ENCODE measurements at places on chromosomes 3 and 15.
A peak's percentile ranks its signal among the peaks of the same experiment; 100 is the strongest.

GRCh38 chr3:182697345-182697919 lies 95.9 kb upstream of the ATP11B start:
- DNase-seq: no peak

- DNase-seq: no peak
Measured at GRCh38 chr15:80109388-80109787, 43.4 kb upstream of the FAH start.

DNA sequence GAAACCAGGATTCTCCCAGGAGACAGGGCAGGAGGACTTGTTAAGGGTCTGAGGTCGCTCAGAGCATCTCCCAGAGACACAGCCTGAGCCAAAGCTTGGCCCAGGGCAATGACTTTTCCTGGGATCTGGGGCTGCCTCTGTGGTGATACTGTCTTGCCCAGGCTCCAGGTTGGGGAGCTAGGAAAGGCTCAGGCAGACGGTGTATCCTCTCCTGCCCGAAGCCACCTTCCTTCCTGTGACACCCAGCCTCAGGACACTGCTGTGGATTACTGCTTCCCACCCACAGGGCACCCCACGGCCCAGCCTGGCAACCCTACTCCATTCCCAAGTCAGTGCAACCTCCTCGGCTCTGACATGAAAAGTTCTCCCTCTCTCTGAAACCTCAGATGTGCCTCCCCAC lies 31.9 kb downstream of the SCN5A start:
- no peak for DNase-seq

DNA sequence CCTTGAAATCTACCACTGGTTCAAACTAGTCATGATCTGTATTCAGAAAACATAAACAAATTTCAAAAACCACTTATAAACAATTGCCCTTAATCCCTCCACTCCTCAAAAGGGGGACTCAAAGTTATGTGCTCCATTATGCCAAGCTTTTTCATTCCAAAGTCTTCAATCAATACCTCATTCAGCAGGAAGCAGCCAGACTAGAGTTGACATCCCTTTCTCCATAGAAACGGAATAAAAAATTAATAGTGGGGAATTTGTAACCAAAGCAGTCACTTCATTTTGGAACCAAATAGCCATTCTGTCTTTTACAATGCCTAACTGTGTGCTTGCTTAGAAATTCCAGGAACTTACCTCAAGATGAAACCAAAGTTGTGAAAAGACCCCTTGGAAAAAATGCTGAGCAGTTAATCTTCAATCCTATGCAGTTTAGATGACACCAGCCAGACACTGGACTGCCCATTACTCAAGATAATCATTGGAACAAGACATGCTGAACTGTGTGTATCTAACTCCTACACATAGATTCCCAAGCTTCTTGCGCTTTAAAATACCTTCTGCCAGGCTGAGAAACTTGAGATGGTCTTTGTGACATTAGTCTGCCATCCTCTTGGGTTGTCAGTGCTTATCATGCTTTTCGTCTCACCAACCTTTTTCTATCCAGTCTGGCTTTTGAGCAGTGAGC lies 406.2 kb downstream of the PLOD2 start:
- DNase-seq: no peak

- DNase-seq: no peak
Measured at GRCh38 chr3:67635257-67635656, 19.2 kb downstream of the SUCLG2 start.

- DNase-seq: no peak
Measured at GRCh38 chr3:47250309-47251060, 32.1 kb downstream of the KIF9 start.

GRCh38 chr3:150271591-150271960 lies 136.5 kb upstream of the TSC22D2 start:
- DNase-seq: no peak

- DNase-seq: no peak
Measured at GRCh38 chr3:188276375-188276774, 122.4 kb downstream of the LPP start.

- no peak for DNase-seq
Measured at GRCh38 chr15:42447599-42447998, 43.3 kb downstream of the ZNF106 start.

DNA sequence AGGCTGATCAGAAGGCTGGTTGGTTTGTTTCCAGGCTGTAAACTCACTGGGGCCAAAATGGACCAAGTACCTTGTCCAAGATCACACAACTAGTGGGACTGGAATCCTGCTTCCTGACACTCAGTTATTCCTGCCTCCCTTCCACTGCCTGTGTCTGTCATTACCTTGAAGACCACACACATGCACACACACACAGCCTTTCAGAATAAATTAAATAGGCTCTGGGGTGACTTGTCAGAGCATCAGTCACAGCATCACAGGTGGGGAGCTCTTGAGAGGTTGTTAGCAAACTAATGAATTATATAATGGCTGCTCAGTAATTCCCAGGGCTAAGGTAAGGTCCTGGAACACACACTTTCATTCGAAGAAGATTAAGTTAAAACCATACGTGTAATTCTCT lies 231.8 kb downstream of the UACA start:
- DNase-seq: no peak

- DNase-seq: peak; percentile 63
Measured at GRCh38 chr3:176867681-176868663, 329.3 kb downstream of the TBL1XR1 start.

- DNase-seq: peak; percentile 45
Measured at GRCh38 chr3:181709537-181710279, 2.0 kb upstream of the SOX2 start.

GRCh38 chr15:93359425-93360131 lies 270.6 kb upstream of the RGMA start:
- DNase-seq: no peak

GRCh38 chr3:76942101-76942500 lies 97.8 kb upstream of the ROBO2 start:
- no peak for DNase-seq

DNA sequence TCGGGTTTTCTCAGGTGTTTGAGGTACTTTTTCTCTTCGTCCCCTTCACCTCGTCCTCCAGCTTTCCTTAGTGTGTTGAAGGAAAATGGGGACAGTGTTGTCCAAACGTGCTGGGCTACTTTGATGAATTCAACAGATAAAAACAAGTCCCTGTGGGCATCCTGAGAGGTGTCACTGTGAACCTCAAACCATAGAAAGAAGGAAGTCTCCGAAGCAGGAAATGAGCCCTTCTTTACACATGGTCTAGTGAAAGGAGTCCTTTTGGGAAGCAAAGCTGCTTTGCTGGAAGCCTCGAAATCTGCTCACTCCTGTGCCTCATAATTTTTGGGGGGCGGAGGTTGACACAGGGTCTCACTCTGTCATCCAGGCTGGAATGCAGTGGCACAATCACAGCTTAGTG lies 10.6 kb downstream of the IL17RB start:
- DNase-seq: no peak

- DNase-seq: no peak
Measured at GRCh38 chr3:148004331-148004730, 595.2 kb downstream of the ZIC1 start.

DNA sequence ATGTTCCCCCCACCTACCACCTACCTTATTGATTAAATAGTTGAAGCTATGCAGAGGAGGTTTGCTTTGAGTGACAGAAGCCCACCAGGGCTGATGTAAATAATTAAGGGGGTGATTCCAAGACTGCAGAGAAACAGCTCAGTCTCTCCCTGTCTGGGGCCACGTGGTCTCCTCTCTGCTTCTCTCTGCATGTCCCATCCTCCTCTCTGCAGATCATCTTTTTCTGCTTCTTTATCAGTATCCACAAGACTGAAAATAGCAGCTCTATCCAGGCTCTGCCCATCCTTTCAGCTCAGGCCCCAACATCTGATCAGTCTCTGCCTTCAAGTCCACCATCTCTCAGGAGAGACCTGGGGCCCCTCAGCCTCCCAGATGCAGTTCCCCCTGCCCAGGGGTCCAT lies 110.8 kb downstream of the ANP32A start:
- DNase-seq: no peak

- DNase-seq: no peak
Measured at GRCh38 chr15:87917480-87917879, 339.1 kb downstream of the NTRK3 start.

DNA sequence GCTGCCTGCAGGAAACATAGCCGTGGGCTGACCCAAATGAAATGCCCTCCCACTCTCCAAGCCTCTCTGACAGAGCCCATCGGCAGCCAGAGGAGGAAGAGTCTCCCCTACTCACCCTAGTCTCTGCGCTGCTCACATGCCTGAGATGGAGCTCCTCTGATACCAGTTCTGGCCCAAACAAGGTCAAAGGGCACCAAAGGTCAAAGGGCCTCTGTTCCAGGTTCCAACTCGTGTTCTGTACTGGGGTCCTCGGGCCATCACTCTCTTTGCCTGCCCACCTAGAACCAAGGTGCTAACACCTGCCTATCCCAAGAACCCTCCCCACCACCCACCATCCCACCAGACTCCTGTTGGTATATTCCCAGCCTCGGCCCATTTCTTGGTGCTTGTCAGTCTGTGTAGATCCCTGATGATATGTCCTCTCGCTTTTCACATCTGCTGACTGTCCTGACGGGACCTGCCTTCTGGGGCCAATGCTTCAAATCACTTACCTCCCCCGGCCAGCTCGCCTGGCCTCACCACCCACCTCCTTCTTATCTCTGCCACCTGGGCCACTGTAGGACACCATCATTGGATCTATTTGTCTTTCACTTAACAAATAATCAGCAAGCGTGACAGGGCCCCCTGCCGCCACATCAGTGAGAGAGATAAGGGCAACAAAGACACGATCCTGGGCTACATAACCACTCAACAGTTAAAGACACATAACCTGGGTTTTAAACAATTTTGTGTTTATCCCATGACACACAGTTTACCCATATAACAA lies 90.4 kb downstream of the SRGAP3 start:
- DNase-seq: no peak

DNA sequence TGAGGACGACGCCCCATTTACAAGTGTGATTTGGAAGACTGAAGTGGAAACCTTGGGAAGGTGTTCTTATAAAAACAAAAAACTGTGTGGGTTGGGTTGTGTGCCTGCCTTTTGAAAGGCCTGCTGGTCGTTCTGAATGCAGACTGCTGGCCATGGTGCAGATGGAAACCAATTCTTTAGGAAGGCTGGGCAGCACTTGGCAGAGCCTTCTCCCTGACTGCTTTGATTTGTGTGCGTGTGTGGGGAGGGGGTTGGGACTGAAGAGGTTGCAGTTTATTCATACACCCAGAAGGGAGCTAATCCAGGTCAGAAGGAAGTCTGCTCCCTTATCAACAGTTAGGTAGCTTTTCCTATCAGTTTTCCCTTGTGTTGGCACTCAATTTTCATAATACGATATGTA lies 288.7 kb downstream of the SOX2 start:
- DNase-seq: no peak
